Common myeloid progenitor, CD34-positive (primary cell): ENCODE measurements at places on chromosomes 7 and 10.

- DNase-seq = no peak
- no peaks in the 10 kb centered on the region for H3K36me3 ChIP-seq
- H3K27me3 ChIP-seq = peaks cover 2% of the 10 kb centered on the region
- H3K4me1 ChIP-seq = no peaks in the 10 kb centered on the region
- no peak overlapping the region for H3K27ac ChIP-seq
- H3K4me3 ChIP-seq = no peak overlapping the region
These were observed 299.8 kb upstream of the NEBL start for GRCh38 chr10:21196822-21197395.

DNA sequence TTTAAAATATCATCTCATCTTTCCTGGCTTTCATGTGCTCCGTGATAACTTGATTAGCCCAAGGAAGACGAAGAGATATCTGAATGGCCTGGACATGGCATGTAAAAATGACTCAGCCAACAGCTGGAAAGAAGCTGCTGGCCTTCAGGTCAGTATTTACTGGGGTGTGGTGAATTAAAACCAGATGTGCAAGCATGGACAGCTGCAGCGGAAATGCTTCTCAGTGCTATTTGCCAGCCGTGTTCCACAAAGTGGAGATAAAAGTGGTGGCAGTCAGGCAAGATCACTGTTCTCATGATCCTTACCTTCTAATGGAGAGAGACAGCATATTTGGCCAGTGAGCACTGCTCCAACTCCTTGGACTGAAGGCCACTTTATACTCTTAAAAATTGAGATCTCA lies 203.1 kb upstream of the VSTM2A start:
- no peak overlapping the region for H3K27ac ChIP-seq
- no peak for DNase-seq
- H3K4me1 ChIP-seq = no peaks in the 10 kb centered on the region
- H3K36me3 ChIP-seq = no peaks in the 10 kb centered on the region

DNA sequence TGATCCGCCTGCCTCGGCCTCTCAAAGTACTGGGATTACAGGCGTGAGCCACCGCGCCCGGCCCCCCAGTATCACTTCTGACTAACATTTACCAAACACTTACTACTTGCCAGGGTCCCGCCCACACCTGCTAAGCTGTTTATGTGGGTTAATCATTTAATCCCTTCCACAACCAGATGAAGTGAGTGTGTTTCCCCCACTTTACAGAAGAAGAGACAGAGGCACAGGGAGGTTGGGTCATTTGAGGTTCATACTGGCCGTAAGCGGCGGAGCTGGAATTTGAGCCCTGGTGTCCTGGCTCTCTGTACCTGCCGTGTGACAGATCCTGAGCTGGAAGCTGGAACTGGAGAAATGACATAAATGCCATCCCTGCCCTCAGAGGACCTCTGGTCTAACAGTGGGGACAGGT lies 15.1 kb upstream of the VPS37D start:
- no peak for DNase-seq
- H3K4me1 ChIP-seq = peaks cover 13% of the 10 kb centered on the region
- H3K27ac ChIP-seq = no peak overlapping the region
- H3K4me3 ChIP-seq = no peak overlapping the region

DNA sequence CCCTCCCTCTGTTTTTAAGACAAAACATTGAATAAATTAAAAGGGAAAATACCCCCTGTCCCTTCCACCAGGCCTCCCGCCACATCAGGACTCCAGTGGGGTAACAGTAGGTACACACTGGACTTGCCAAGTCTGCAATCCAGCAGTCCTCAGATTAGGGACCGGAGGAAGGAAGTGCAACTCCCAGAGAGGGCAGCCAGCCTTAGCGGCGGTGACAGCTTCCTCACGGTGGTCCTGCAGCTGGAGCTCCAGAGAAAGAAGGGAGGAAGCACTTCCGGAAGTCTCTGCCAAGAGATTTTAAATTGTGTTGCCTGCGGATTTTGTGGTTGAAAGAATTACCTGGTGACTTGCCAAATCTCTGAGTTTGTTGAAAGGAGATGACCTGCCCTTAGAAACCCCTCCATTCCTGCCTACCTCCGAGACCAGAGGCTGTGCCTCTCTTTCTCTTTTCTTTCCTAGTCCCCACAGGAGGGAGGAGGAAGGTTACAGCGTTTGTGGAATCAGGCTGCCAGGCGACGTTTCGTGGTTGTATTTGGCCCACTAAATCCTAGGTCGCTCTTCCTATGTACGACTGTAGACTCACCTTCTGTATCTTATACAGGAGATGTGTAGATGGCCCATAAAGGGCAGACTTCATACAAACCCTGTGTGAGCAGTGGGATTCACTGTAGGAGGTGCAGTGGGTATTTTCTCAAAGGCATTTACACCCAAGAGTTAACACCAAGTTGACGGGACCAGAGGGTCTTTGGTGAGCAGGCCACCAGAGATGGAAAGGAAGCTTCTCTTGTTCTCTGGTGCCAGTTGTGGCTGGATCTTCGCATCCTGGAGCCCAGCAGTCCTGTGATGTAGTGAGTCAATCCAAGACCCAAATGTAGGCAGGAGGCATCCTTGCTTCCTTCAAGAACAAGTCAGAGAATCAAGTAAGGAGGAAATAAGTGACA lies 77.9 kb downstream of the INSIG1 start:
- H3K36me3 ChIP-seq = no peaks in the 10 kb centered on the region
- peak overlapping the region; percentile 3 for H3K4me3 ChIP-seq
- peaks cover 100% of the 10 kb centered on the region for H3K27me3 ChIP-seq
- peaks cover 56% of the 10 kb centered on the region for H3K4me1 ChIP-seq
- H3K27ac ChIP-seq = no peak overlapping the region

DNA sequence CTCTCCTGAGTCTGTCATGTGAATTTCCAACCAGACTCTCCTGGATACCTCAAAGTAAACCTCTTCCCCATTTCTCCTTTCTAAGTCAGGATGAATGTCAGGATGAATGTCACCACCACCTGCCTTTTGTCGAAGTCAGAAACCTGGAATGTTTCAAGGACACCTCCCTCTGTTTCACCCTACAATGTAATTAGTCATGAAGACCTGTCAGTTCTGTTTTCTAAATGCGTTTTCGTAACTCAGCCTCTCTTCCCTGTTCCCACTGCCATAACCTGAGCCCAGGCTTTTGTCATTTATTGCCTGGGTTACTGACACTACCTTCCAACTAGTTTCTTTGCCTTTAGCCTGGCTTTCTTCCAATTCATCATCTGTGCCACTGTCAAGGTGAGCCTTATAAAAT lies 5.5 kb upstream of the STN1 start:
- H3K4me3 ChIP-seq = no peak overlapping the region
- peaks cover 7% of the 10 kb centered on the region for H3K4me1 ChIP-seq
- H3K27me3 ChIP-seq = no peaks in the 10 kb centered on the region

GRCh38 chr7:158944950-158945349 lies 88.6 kb downstream of the DYNC2I1 start:
- no peaks in the 10 kb centered on the region for H3K27me3 ChIP-seq
- H3K4me3 ChIP-seq = no peak overlapping the region
- no peak for DNase-seq
- H3K36me3 ChIP-seq = peaks cover 69% of the 10 kb centered on the region
- H3K27ac ChIP-seq = no peak overlapping the region

DNA sequence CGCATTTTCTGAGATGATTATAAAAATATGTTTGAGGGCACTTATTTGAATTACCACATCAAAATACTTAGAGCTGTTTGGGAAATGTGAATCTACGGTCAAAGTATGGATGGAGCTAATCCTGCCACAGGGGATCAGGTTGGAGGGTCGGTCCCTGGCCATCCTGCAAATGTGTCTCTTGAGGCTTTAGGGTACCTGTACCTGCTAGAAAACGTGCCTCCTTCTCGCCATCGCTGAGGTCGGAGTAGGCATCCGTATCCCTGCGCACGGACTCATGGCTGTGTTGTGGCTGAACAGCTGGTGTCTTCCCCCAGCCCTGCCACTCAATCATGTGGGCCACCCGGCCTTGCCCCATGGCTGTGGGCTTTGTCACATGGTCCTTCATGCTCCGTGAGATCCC lies 3.9 kb downstream of the FAM131B start:
- H3K27ac ChIP-seq = no peak overlapping the region
- peaks cover 23% of the 10 kb centered on the region for H3K4me1 ChIP-seq
- DNase-seq = no peak
- H3K4me3 ChIP-seq = no peak overlapping the region
- H3K36me3 ChIP-seq = no peaks in the 10 kb centered on the region

- no peaks in the 10 kb centered on the region for H3K27me3 ChIP-seq
- no peak for DNase-seq
- no peak overlapping the region for H3K27ac ChIP-seq
- no peaks in the 10 kb centered on the region for H3K36me3 ChIP-seq
These were observed 97.3 kb upstream of the PDLIM1 start for GRCh38 chr10:95388109-95388471.

- H3K27me3 ChIP-seq = no peaks in the 10 kb centered on the region
- no peaks in the 10 kb centered on the region for H3K36me3 ChIP-seq
- no peak for DNase-seq
These were observed 28.3 kb downstream of the ADGRA1 start for GRCh38 chr10:133115976-133116375.

DNA sequence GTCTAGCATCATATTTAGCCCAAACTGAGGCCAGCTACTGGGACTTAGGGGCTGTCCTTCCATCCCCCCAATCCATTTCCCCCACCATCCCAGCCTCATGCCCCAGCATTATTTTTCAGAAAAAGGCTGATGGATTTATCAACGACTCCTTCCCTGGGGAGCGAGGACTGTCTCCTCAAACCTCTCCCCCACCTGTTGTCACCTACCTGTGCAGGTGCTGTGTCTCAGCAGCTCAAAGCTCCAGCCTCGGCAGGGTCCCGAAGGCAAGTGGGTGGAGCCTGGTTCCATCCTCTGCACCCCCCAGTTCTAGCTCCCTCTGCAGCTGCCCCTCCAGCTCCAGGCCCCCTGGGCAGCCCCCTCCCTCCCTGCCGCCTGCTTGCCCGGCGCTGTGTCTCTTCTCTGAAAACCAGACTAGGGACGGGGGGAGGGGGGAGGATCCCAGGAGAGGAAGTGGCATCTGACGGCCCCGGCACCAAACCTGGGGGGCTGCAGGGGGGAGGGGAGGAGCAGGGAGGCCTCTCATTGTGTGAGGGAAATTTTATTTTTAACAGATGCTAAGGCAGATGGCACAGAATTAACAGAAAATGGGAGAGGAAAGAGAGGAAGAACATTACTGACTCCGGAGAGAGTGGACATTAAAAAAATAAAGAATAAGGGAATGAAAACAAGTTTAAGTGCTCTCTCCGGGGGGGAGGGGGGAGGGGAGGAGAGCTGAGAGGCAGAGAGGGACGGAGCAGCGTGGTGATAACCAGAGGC lies 61.7 kb upstream of the PAX2 start:
- H3K36me3 ChIP-seq = no peaks in the 10 kb centered on the region
- peaks cover 98% of the 10 kb centered on the region for H3K27me3 ChIP-seq
- DNase-seq = no peak
- no peak overlapping the region for H3K4me3 ChIP-seq

GRCh38 chr10:44206127-44206818 lies 178.6 kb downstream of the CXCL12 start:
- no peaks in the 10 kb centered on the region for H3K36me3 ChIP-seq
- H3K27me3 ChIP-seq = no peaks in the 10 kb centered on the region
- no peak overlapping the region for H3K4me3 ChIP-seq
- H3K27ac ChIP-seq = no peak overlapping the region
- H3K4me1 ChIP-seq = no peaks in the 10 kb centered on the region

GRCh38 chr10:57341294-57341693 lies 926.4 kb downstream of the IPMK start:
- H3K36me3 ChIP-seq = no peaks in the 10 kb centered on the region
- H3K4me1 ChIP-seq = no peaks in the 10 kb centered on the region
- H3K4me3 ChIP-seq = no peak overlapping the region

GRCh38 chr10:114349522-114350215 lies 54.6 kb downstream of the AFAP1L2 start:
- no peaks in the 10 kb centered on the region for H3K36me3 ChIP-seq
- no peak overlapping the region for H3K4me3 ChIP-seq
- H3K4me1 ChIP-seq = peaks cover 5% of the 10 kb centered on the region
